ENCODE measurements at places on chromosomes 6 and 20.
A peak's percentile ranks its signal among the peaks of the same experiment; 100 is the strongest.

GRCh38 chr6:14670806-14671205 lies 553.2 kb downstream of the CD83 start:
- no peak for DNase-seq

- no peak for DNase-seq
These were observed 105.4 kb upstream of the RIN2 start for GRCh38 chr20:19652591-19653026.

GRCh38 chr20:24806705-24807676 lies 142.1 kb upstream of the CST7 start:
- DNase-seq, result no peak

DNA sequence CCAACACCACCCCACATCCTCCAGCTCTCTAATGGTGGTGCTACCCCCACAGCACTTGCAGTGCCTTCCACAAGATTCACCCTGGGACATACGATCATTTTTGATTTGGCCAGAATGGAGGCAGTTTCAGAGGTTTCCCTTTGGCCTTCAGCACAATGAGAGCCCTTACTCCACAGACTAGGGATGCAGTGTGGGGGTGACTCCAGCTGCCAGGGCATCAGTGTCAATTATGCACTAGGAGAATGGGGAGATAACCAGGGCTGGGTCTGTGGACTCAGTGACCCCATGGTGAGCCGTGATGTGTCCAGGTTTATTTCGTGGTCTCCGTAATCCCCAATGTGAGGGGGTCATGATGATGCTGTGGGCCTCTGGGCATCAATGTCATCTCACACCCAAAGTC lies 31.5 kb upstream of the MICB start:
- DNase-seq, result no peak

GRCh38 chr6:146847426-146847825 lies 248.7 kb downstream of the ADGB start:
- no peak for DNase-seq

GRCh38 chr20:17505636-17506517 lies 25.3 kb downstream of the BFSP1 start:
- peak; percentile 25 for DNase-seq

GRCh38 chr6:34201455-34202107 lies 35.1 kb upstream of the HMGA1 start:
- DNase-seq, result peak; percentile 38

- DNase-seq, result no peak
These were observed 2.3 kb downstream of the SIRPA start for GRCh38 chr20:1897541-1897940.

- peak; percentile 2 for DNase-seq
These were observed 33.3 kb upstream of the GRM4 start for GRCh38 chr6:34179106-34179720.

DNA sequence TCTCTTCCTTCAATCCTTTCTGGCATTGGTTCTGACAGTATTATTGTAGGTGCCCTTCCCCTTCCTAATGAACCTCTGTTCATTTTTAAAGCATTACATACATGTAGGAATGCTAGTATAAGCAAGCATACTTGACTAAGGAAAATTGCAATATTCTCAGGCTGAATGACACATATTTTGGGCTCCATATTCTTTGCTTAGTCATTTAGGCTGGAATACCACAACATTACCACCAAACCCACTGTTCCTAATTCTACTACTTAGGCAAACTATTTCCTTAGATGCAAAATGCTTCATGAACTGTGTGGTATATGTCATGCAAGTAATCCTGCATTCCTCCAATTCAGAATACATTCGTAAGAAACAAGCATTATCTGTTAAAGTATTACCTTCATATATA lies 113.9 kb downstream of the PRDM1 start:
- peak; percentile 55 for DNase-seq

- DNase-seq, result no peak
These were observed 124.1 kb upstream of the LOC128125822 start for GRCh38 chr6:63448229-63448628.

- DNase-seq, result no peak
These were observed 716.2 kb downstream of the EYS start for GRCh38 chr6:64990652-64991304.

DNA sequence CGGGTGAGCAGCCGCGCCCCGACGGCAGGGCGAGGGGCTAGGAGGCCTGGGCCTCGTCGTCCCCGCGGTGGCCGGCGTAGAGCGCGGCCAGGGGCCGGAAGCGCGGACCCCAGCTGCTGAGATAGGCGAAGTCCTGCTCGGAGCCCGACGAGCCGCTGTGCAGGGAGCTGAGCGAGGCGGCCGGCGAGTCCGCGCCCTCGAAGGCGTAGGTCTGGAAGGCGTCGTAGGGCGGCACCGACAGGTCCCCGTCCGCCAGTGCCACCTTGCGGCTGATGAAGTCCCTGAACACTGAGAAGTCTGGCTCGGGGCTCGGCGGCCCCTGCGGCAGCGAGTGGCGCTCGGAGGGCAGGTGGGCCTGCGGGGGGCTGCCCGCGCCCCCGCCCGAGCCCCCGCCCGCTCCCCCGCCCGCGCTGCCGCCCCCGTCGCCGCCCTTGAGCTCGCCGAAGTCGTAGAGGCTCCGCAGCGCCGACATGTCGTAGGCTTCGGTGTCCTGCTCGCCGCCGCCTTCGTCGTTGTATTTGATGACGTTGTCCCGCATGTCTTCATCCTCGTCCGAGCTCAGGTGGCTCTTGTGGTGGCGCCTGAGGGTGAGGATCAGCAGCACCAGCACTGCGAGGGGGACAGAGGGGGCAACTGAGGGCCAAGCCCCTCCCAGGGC lies 56.5 kb downstream of the CD40 start:
- DNase-seq, result peak; percentile 84

- no peak for DNase-seq
These were observed 17.0 kb upstream of the DDO start for GRCh38 chr6:110432285-110432900.

GRCh38 chr6:17863901-17864754 lies 123.3 kb downstream of the KIF13A start:
- peak; percentile 35 for DNase-seq

DNA sequence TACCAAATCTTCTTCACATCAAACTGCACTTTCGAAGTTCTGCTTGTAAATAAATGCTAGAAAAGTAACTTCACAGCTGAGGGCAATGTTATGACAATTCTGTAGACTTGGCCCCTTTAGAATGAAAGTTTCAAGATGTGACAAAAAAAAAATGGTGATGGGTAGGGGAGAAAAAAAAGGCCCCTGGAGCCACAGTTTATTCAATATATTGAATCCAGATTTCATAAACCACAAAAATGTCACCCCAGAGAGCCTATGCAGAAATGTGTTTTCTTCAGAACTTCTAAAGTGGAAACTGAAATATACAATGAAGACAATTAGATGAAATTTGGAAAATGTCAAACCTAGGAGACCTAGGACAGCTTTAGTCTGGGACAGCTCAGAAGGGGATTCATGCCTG lies 143.1 kb downstream of the EDN3 start:
- no peak for DNase-seq

Measured in AG08396 (cell line).